Activated T-helper 1 cell treated with anti-CD3 and anti-CD28 coated beads, Interleukin-2, amount 50 U/mL, for 16 hours (primary cell): ENCODE measurements at places on chromosomes 13 and 19.
A peak's percentile ranks its signal among the peaks of the same experiment; 100 is the strongest.

- DNase-seq = no peak
Measured at GRCh38 chr13:36921631-36922301, 1.7 kb upstream of the SMAD9 start.

DNA sequence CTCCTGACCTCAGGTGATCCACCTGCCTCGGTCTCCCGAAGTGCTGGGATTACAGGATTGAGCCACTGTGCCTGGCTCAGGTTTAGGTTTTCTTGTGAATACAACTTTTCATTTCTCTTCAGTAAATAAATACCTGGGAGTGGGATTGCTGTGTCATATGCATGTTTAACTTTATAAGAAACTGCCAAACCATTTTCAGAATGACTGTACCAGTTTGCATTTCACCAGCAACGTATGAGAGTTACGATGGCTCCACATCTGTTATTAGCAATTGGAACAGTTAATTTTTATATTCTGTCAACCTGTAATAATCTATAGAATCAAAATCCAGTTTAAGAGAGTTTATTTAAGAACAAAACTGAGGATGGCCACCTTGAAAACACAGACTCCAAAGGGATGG, 52.2 kb downstream of the TEX26 start:
- no peak for DNase-seq

DNA sequence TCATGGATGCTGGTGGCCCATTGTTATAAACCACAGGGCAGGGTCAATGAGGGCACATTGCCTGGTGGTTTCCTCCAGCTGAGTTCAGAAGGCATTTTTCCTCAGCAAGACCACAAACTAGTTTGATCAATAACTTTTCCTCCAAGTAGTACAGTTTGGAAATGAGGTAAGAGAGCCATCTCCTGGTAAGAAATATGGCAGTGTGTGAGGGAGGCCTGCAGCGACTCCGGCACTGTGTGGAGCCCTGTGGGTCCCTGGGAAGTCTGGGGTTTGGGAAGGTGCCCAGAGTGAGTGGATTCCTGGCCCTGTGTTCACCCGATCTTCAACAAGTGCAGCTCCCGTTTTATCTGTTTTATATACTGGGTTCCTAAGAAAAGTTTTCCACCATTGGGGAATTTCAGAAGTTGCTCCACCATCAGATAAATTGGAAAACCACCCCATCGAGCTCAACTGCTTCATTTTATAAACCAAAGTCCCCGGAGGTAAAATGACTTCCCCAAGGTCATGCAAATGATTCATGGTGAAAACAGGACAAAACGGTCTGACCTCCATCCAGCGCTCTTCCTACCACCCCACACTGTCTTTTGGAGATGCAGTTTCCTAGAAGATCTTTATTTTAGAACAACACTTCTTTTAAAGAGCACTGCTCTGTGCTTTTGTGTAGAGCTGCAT, 148.4 kb downstream of the KATNAL1 start:
- DNase-seq = no peak

DNA sequence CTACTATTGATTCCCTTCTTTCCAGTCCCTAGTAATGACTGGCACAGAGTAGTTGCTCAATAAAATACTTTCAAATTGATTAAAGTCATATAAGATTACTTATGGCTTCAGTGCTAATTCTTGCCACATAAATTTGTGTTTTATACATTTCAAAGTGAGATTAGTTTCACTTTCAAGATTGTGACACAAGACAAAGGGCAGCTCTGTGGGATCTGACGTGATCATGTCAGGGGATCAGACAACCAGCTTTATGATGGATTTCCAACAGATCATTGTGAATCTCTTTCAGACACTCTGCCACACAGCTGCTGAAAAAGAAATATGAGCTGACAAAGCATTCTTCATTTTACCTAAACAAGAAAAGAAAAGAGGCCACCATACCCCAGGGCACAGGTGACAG, 73.4 kb upstream of the POMP start:
- no peak for DNase-seq

DNA sequence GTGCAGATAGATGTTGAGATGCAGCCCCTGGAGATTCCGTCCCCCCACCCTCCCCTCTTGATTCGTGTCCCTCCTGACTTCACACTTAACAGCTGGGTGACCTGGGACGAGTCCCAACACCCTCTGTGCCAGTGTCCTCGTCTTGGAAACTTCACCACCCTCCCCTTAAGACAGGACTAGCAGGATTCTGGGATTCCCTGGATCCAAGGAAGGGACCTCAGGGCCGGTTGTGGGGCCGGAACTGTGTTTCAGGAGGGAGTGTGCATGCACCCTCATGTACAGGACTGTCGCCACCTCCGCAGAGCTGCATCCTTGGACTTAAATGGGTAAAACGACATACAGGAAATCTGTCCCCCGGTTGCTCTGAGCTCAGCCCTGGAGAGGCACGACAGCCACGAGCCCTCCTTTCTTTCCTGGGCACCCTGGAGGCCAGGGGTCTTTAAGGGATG, 990 bp downstream of the MYO9B start:
- DNase-seq = no peak

- DNase-seq = no peak
Measured at GRCh38 chr13:20049558-20050473, 91.3 kb downstream of the ZMYM2 start.

DNA sequence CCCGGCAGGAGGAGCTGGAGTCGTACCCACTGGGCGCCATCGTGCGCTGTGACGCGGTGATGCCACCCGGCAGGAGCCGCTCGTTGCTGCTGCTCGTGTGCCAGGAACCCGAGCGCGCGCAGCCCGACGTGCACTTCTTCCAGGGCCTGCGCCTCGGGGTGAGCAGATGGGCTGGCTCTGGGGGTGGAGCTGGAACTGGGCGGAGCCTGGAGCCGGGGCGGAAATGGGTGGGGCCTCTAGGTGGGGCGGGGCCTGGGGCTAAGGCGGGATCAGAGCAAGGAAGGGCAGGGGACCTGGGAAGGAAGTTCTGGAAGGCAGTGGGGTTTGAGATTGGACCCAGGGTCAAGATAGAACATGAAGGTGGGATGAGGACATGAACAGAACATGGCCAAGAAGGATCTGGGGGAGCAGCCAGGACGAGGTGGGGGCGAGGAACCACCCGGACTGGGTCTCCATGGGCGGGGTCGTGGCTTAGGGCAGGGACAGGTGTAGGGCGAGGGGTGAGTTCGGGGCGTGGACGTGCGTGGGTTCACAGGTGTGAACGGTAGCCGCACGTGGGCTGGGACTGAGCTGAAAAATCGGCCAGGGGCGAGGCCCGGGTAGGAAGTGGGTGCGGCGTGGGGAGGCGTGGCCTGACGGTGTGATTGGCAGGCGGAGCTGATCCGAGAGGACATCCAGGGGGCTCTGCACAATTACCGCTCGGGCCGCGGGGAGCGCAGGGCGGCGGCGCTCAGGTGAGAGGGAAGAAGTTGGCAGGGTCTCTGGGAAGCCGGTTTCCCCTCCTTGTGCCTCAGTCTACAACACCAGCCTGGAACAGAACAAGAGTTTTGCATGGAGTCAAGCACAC, 4.7 kb downstream of the EPS8L1 start:
- peak; percentile 32 for DNase-seq

DNA sequence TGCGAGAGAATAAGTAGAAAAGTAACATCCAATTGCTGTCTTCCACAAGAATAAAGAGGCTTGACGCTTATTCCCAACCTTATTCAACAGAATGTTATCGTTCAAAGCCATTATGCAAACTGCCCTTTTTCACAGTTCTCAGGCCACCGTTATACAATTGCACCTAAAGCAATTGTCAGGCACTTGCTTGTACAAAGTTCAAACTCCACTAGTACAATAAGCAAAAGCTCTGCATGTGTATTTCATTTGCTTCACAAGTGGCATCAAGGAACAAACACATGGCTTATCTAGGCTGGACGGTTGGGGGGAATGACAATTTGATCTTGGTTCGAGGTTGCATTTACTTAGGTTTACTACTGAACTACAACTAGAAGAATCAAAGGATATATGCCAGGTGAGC, 815.6 kb downstream of the EFNB2 start:
- DNase-seq = no peak

DNA sequence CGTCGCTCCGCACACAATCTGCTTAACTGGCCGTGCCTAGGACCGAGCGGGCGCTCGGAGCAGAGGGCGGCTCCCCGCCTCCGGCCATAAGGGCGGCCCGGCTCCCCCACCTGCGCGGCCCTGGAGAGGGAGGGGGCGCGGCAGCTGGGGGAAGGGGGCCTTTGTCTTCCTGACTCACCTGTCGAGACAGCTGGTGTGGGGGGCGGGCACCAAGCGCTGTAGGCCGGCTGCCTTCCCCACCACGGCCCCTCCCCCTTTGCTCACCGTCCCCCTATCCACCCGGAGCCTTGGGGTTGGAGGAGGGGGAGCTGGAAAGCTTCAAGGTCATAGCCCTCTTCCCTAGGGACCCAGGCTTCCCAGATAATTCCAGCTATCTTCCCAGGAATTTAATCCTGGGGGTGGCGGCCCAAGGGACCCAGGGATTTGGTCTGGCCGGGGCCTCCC, 1.2 kb downstream of the VASP start:
- peak; percentile 29 for DNase-seq

DNA sequence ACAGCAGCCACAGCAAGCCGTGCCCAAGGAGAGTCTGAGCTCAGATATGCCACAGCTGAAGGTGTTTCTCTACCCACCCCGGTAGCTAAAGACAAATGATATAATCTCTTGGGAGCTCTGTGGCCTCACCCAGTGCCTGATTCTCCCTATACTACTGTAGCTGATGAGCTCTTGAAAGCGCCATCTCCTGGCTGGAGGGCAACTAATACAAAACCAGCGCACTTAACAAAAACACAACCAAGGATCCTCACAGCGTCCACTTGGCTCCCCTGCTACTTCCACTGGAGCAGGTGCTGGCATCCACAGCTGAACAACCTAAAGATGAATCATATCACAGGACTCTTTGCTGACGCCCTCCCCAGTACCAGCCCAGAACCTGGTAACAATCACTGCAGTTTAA, 1212.0 kb downstream of the PCDH17 start:
- DNase-seq = no peak

- DNase-seq = no peak
Measured at GRCh38 chr13:112648966-112649690, 40.7 kb upstream of the ATP11A start.

DNA sequence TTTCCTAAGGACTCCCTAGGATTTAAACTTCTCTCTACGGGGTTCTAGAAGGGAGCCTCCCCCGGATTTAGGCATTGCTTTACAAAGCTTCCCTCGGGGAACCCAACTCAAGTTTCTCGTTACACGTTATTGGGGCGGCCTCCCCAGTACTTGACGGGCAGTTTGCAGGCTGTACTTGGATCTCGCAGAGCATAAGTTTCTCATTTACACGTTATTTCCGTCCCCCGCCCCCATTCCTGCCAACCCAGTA, 584 bp downstream of the SMG9 start:
- no peak for DNase-seq

DNA sequence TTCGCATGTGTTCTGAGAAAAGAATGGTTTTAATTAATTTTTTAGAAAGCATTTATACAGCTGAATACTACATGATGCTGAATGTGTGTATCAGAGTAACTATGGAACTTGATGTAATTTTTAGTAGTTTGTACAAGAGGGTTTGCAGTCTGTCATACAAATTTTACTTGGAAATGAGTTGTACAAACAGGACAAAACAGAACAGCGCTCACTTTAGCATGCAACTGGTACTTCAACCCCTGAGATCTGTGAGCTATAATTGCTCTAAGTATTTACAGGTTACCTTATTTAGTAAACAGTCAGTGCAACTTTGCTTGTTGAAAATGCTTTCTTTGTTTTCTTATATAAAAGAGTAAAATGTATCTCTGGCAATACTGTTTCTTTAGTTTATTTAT, 706 bp downstream of the TNFRSF19 start:
- DNase-seq = no peak

DNA sequence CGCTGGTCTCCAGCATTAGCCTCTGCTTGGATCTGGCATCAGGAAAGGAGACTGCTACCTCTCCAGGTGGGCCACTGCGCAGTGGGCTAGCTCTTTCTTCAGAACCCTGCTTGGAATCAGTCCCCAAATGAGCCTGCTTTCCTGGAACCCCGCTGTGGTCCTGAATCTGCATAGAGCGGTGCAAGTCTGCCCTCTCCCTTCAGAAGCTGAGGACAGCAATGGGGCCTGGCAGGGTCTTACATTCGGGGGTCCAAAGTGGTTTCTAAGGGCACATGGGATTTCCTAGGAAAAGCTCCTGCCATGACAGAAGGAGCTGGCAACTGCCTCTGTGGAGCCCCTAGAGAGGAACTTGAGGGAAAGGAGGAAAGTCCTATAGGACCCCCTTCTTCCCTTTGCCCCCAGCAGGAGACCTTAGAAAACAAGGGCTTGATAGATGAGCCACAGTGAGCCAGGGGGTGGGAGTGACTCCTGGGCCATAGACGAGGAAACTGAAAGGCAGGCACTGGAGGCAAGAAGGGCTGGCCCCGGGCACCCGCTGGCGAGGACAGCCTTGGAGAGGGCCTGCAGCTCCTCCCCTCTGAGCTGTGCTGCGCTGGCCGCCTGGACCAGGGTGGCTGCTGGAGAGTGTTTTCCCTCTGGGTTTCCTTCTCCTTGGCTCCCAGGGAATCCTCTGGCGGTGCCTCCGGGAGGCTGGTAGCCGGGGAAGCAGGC, 1.4 kb upstream of the VSTM2B start:
- DNase-seq = no peak

GRCh38 chr13:95921485-95921884, 131.7 kb downstream of the UGGT2 start:
- no peak for DNase-seq

GRCh38 chr19:1483979-1484428, 5.0 kb upstream of the C19orf25 start:
- DNase-seq = no peak

- no peak for DNase-seq
Measured at GRCh38 chr13:37526710-37527473, 71.7 kb downstream of the POSTN start.

DNA sequence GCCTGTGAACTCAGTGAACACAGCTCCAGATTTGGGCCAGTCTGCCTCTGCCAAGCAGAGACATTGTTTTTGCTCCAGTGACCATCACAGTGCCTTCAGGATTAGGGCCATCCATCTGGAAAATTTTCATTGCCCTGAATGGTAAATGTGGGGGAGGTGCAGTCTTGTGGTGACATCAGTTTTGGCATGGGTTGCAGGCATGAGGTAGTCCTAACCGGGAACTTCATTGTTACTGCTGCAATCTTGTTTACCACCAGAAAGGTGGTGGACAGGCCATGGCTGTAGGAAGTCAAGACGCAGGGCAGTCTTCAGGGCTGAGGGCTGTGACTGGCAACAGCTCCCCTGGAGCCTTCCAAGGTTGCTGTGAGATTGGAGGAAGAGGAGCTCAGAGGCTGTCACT, 55.2 kb downstream of the SPATA13 start:
- no peak for DNase-seq

GRCh38 chr19:48746738-48747575, at the start of gene IZUMO1:
Gene IZUMO1 (minus strand): TSS chr19:48746909. CDS start chr19:48745859, 1,050 bp downstream.
- DNase-seq = no peak

GRCh38 chr13:106568299-106569003, 514 bp upstream of the ARGLU1 start:
- DNase-seq = no peak
